ENCODE measurements at places on chromosomes 1 and 21.
A peak's percentile ranks its signal among the peaks of the same experiment; 100 is the strongest.

DNA sequence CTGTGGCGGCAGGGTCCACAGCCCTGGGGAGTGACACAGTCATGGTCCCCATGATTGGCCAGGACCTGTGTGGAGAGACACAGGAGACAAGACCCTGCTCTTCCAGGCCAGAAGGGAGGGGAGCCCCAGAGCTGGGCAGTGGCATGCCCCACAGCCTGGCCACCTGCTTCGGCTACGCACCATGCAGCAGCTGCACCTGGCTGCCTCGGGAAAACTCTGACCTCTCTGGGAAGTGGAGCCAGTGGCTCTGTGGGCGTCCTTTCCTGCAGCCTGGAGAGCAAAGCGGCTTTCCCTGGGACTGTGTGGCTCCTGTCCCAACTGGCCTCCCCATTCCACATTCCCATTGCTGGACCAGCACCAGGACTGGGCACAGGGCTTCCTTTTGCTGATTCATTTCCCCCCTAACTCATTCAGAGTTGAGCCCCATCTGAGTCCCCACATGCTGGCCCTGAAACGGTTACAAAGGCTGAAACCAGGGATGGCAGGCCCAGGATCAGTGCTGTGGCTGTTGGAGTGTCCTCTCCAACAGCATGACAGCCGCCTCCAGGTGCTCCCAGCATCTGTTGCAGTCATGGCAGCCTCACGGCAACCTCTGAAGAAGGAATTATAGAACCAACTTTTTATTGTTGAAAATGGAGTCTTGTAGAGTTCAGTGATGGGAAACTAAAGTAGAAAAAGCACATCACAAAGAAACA, 15.0 kb downstream of the OXCT2 start:
- DNase-seq = no peak

DNA sequence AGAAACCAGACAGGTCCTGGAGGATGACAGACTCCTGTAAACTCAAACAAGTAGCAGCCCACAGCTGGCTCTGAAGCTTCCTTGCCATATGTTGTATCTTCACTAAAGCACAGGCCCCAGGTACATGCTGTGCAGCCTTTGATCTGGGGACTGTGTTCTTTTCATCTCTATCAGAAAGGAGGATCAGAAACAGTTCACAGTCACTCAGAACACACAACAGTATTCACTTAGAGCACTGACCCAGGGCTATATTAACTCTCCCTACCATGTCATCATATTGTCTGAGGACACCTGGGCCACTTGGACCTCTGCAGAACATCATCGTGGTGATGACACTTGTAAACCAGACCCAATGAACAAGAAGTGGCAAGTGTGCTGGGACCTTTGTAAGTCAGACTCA, 222.0 kb downstream of the SETD4 start:
- no peak for DNase-seq

GRCh38 chr1:95067062-95067461, 5.7 kb downstream of the ALG14 start:
- no peak for DNase-seq

GRCh38 chr1:70617728-70618127, 206.7 kb downstream of the CTH start:
- DNase-seq = no peak

DNA sequence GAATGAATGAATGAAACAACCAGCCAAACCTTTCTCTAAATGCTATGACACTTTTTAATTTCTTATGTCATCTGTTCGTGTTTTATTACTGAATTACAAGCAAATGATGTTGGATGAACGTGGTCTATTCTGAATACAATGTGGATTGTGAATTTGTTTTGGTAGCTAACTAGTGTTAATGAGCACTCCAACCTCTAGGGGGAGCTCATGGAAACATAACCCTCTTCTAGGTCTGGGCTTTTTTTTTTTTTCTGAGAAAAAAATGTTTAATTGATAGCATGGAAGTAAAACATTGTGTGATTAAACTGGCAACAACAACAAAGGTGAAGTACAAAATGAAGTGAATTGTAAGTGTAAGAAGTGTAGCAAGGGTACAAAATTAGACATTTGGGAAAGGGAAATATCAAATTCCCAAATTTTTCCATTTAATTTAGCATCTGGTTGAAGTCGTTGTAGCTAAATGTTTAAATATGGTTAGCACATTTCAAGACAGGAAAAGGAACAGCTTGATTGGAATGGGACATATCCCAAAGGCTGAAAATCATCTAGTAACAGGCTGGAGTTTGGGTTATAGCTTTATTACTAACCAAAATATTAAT, 42.6 kb upstream of the PTGS2 start:
- DNase-seq = peak; percentile 61

DNA sequence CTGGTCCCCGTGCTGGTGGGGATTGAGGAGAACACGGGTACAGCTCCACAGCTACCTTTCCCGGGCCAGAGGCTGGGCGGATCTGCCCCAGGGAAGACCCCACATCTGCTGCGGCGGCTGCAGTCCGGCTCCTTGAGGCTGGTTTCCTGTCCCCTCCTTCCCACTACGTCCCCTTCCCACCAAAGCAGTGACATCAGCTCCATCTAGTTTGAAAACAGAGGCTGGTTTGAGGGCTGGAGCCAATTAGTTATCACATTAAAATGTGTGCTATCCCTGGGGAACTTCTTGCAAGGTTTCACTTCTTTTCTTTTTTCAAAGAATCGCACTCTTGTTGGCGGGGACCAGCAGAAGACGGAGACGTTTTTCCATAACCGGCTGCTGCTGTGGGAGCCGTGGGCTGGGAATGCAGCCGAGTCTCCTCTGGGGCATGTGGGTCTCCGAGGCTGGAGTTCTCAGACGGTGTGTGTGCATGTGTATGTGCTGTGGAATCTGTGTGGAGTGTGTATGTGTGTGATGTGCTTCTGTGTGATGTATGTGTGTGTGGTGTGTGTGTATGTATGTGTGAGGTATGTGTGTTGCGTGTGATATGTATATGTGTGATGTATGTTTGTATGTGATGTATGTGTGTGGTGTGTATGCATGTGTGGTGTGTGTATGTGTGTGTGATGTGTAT, 8.9 kb upstream of the PCBP3 start:
- no peak for DNase-seq

- DNase-seq = no peak
Measured at GRCh38 chr1:217721692-217722091, 90.5 kb downstream of the SPATA17 start.

DNA sequence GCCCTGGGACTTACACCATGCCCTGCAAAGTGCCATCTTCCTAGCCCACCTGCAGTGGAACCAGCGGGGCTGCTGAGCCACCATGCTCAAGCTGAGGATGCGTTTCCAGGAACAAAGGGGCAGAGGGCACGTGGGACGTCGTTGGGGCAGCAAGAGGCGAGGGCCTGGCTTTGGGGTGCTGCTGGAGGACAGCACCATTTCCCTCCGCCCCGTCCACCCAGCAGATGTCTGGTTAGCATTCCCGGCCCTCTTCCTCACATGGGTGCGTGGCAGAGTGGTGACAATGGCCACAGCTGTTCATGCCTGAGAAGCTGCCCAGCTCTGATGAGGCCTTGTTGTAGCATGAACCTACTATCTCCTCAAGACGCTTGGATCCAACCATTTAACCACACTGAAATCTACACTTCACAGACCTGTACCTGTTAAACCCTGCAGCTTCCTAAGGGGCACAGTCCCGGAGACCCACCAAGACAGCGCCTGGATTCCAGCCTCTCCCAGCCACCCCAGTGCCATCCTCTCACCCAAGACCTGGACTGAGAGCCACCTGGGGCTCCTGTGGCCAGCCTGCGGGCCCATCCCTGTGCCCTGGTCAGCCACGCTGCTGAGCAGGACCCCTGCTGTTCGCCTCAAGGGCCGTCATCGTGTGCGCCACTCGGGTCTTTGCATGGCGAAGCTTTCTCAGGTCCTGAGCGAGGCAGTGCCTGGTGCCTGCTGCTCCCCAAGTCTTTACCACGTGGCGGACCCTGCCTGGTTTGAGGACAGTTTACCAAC, 33.2 kb downstream of the SLC45A1 start:
- no peak for DNase-seq

- no peak for DNase-seq
Measured at GRCh38 chr1:188027613-188028012, 1198.9 kb downstream of the PLA2G4A start.

Data from HEK293T (cell line).